ENCODE measurements at places on chromosomes 3 and 15. TPM values are rescaled to one million over a fixed set of nuclear protein-coding genes. Genes with fewer than 3 reads are reported as not detected.

DNA sequence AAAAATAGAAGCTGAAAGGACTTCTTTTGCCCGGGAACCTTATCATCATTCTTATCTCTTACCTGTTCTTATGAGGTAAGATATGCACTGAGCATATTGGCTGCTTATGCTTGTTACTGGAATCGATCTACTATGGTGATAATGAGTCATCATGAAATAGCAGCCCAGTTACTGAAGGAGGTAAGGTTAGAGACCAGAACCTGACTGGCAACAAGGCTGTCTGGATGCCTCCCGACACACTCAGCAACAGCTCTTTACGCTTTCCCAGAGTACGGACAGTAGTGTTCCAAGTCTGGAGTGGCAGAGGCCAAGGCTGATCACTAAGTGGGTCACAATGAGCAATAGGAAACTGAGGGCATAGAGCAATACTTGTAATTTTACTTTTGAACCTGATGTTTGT, 314.1 kb downstream of the NLGN1 start:
- no peak for DNase-seq

DNA sequence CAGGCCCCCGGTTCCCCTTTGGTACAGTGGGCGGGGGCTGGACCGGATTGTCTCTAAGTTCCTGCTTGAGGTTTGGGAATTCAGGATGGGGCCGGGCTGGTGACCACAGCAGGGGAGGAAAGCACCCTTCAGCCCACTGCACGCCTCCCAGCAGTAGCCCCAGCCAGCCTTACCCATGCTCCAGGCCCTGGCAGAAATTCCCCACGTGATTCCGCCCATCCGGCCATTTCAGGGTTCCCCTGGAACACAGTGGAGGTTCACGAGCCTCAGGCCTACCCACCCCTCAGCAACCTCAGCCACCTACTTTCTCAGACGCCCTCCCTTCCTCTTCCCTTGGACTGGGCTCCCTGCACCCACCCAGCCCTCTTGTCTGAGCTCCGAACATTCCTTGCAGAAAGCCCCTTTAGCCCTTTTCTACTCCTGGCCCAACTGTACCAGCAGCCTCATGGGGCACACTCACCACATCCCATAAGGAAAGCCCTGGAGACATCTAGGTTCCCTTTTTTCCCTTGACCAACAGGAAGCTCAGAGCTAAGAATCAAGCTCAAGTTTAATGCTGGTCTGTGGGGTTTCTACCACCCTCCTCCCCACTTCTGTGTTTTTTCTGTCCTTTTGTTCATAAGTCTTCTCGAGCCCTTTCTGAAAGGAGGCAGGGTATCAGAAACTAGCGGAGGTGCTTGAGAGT, 11.5 kb downstream of the ALS2CL start:
- no peak for DNase-seq

- no peak for DNase-seq
Measured at GRCh38 chr3:37580237-37580636, 281.4 kb upstream of the CTDSPL start.

GRCh38 chr3:155032918-155033317, 47.2 kb upstream of the MME start:
- DNase-seq: no peak

- no peak for DNase-seq
Measured at GRCh38 chr3:193023218-193023617, 105.6 kb upstream of the MB21D2 start.

DNA sequence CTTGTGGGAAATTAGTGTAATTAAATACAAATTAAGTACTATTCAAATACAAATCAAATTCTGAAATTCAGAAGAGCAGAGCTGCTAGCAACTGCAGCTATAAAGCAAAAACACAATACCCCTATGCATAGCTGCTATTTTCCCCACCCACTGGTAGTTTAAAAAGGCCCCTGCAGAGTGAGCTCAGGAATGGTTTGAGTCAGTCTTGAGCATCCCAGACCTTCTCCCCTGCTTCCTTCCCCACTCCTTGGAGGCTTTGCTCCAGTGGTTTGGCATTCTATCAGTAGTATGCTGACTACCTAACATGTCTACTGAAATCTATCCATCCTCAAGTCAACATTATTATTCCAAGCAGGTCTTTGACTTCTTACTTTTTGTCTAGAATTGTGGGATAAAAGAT, 53.0 kb downstream of the EFHB start:
- no peak for DNase-seq

DNA sequence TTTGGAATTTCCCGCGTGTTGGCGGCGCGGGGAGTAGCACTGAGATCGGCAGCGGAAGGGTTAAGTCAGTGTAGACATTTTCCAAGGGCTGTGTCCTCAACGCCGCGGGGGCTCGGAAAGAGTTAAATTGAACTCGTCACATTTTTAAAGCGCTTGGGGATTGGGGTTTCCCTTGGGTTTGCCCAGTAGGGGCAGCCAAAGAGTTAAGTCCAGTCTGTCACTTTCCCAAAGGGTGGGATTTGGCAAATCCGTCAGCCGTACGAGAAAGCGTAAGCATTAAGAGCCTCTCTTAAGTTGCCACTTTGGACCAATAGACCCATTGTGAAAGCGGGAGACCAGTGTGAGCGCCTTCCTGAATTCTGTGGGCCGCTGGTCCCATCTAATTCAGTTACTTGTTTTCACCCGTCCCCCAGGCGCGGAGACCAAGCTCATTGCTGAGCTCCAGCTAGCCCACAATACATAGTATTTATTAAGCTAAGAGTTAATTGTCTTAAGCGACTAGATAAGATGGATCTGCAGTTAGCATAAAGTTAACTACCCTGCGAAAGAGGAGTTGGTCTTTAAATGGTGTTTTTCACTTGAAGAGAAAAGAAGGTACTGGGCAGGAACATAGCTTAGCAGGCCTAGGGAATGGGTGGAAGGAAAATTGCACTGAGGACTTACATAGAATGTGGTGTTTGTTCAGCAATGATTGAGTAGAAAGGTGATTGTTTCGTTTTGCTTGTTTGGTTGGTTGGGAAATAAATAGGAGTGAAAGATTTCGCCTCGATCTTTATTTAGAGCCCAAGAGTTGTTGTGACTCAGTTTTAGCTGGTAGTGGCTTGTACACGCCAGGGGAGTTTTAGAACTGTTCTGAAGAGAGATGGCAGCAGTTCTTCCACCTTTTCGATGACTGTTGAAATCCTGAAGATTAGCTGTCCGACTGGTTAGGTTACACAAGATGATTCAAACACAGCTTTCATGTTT, 932 bp downstream of the ARL8B start:
- DNase-seq: peak; percentile 13

DNA sequence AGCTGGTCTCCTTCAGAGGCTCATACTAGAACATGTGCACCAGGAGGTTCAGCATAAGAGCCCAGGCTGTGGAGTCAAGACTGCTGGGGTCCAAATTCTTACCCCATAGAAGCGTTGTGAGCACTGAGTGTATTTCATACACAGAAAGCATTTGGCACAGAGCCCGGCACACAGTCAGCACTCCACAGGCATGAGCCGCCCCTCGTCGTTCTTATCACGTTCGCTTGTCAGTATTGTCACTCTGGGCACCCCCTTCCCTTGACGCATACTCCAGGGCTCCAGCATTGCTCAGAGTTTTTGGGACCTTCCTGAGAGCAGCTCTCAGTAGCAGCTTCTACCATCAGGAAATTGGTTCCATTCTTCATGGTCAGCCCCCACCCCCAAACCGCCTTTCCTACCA, 25.2 kb downstream of the CORO2B start:
- no peak for DNase-seq

- DNase-seq: no peak
Measured at GRCh38 chr3:196120291-196120951, 38.5 kb upstream of the TFRC start.

GRCh38 chr15:60679256-60679655, 200.3 kb upstream of the ICE2 start:
- no peak for DNase-seq

The GRAMD2A gene
- not detected for total RNA-seq

The FANCD2OS gene
- total RNA-seq: not detected

The GOLGA8J gene
- 0.07 TPM for total RNA-seq

The SPTBN5 gene
- total RNA-seq: 2.4 TPM

Measured in MG63 (cell line).